Activated CD8-positive, alpha-beta memory T cell treated with anti-CD3 and anti-CD28 coated beads for 24 hours (primary cell): ENCODE measurements at places on chromosomes 16 and 17.
A peak's percentile ranks its signal among the peaks of the same experiment; 100 is the strongest.

- peak; percentile 11 for DNase-seq
Measured at GRCh38 chr16:66175058-66175457, 191.4 kb upstream of the CDH5 start.

DNA sequence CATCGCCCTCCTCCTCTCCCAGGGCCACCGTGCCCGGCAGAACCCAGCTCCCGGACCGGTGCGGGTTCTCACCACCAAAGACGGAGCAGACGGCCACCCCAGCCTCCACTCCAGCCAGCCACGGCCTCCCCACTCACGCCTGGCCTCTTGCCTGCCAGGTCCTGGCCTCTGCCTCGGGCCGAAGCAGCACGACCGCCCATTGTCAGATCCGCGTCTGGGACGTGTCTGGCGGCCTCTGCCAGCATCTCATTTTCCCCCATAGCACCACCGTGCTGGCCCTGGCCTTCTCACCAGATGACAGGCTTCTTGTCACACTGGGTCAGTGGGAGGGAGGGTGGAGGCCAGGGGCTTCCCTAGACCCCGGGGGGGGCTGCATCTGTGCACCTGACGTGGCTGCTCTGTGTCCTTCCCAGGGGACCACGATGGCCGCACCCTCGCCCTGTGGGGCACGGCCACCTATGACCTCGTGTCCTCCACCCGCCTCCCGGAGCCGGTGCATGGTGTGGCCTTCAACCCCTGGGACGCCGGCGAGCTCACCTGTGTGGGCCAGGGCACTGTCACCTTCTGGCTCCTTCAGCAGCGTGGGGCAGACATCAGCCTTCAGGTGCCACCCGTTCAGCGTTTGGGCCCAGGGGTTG is 6.6 kb upstream of the RHOT2 start:
- DNase-seq = no peak

- DNase-seq = no peak
Measured at GRCh38 chr17:79223953-79224352, 149.3 kb downstream of the ENGASE start.

DNA sequence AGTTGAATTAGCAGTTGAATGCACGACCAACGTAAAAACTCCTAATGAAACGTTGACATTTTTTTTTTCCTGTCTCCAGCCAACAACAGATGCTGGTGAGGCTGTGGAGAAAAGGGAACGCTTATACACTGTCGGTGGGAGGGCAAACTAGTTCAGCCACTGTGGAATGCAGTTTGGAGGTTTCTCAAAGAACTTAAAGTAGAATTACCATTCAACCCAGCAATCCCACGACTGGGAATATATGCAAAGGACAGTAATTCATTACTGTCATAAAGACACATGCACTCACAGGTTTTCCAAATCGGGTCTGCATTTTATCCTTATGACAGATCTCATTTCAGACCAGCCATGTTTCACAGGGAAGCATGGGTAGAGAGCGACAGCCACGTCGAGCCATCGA is 3.5 kb upstream of the WFDC1 start:
- no peak for DNase-seq

DNA sequence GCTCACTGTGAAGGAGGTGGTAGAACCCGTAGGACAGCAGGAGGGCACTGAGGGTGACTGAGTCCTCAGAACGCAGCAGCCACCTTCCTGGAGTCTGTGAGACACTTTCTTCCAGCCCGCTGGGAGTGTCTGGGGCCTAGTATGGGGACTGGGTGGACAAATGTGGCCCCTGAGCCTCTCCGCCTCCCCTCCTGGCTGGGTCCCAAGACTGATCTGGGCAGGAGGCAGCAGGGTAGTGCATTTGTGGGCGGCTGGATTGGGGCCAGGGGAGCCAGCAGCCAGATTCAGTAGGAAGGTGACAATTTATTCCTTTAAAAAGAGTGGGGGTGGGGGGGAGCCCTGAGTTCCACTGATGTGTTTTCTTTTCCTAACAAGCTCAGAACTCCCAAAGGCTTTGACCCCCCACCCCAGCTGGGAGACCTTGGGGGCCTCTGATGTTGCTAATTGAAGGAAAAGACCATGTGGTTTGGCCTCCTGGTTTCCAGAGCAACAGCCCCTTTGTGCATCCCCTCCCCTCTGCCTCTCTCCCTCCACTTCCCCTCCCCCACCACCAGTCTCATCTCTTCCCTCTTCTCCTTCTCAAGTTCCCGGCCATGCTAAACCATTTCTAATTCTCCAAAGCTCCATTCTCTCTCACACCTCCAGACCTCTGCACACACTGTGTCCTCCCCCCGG is 4.4 kb downstream of the CLEC19A start:
- DNase-seq = no peak

DNA sequence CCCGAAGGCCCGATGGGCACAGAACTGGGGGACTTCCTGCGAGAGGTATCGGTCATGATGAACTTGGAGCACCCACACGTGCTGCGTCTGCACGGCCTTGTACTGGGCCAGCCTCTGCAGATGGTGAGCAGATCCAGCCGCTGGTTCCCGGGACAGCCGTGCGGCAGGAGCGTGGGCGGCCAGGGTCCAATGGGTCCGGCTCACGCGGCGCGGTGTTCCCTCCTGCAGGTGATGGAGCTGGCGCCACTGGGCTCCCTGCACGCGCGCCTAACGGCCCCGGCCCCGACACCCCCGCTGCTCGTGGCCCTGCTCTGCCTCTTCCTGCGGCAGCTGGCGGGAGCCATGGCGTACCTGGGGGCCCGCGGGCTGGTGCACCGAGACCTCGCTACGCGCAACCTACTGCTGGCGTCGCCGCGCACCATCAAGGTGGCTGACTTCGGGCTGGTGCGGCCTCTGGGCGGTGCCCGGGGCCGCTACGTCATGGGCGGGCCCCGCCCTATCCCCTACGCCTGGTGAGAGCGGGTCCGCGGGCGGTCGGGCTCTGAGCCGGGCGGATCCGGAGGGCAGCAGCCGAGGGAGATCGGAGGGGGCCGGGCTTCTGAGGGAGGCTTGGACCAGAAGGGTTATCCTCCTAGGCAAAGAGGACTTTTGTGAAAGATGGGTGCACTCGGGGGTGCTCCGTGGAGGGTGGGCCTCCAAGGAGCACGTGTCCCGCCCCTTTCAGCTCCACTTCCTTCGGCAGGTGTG is 3.0 kb downstream of the TNK1 start:
- DNase-seq = peak; percentile 92

DNA sequence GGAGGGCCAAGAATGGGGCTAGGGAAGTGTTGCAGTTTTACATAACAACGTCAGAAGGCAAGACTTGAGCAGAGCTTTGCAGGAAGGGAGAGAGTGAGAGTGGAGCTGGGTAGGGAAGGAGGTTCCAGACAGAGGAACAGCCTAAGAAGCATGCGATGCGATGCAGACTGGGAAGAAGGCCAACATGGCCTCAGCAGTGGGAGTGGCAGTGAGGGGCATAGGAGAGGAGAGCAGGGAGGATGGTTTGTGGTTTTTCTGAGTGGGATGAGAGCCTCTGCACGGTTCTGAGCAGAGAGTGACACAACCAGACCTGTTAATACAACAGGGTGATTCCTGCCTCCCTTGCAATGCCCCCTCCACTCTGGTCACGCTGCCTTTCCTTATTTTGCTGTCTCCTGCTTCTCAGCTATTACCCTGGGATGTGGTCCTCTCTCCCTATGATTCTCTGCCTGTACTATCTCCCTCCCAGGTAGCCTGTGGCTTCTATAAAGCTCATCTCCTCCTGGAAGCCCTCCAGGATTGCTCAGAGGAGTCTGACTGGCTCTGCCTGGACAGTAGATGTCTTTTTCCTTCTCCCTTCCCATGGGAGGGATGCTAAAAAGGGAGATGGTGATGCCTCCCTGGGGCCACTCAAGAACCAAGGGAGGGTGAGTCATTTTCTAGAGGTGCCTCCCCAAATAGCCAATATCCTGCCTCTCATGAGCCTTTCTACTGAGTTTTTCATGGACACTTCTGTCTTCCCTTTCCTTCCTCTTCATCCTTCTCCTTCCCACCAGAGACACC is 38.7 kb upstream of the NGFR start:
- DNase-seq = no peak

- DNase-seq = no peak
Measured at GRCh38 chr17:44572801-44573200, 15.5 kb downstream of the FZD2 start.

GRCh38 chr16:85481738-85482137 is 131.4 kb upstream of the GSE1 start:
- no peak for DNase-seq

DNA sequence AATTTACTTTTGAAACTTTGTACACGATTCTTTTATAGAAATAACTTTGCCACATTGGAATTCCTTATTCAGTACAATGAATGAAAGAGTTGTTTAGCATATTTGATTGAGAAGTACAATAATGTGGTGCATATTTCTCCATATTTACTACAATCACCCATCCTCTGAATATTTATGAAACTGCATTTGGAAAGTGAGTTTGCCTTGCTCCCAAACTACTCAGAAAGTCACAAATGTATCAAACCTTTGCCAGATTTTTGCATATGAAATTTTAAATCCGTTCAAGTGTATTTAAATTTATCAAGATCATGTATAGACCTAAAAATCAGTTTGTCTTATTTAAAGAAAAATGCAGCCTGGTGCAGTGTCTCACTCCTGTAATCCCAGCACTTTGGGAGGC is 148.7 kb downstream of the CDH11 start:
- no peak for DNase-seq

DNA sequence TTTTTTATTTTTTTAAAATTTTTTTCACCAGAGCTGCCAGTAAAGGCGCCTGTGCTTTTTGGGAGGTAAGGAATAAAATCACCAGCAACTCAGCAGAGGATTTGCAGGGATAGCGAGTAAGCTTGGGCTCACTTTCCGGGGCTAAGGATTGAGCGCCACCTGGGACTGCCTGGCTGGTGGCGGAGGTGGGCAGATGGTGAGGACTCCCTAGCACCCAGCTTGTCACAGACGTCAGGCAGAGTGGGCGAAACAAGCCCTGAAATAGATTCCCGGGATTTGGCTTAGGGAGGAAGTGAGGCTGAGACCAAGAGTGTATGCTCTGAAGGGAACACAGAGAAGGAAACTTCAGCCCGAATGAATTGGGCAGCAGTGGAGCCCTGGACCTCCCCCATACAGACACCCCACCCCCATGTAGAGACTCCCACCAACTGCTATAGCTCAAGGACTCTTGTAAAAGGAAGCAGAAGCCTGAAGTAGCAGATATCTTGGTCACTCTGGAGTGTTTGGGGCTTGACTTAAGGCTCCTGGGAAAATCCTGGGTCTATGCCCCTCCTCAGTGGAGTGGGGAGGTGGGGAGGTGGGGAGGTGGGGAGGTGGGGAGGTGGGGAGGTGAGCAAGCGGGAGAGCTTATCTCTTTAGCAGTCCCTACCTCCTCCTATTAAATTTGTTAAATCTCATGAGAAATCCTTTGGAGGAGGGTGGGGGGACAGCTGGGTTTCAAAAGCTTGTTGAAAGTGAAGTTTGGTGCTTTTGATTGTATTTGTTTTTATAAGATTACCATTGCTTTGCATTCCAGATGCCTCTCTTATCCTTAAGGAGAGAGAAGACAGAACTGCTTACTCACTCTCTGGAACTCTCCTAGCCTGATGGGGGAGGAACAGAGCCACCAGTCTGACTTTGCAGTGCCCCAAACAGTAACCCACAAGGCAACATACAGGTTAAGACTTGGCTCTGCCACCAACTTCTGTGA is 8.2 kb downstream of the ARL4D start:
- no peak for DNase-seq

DNA sequence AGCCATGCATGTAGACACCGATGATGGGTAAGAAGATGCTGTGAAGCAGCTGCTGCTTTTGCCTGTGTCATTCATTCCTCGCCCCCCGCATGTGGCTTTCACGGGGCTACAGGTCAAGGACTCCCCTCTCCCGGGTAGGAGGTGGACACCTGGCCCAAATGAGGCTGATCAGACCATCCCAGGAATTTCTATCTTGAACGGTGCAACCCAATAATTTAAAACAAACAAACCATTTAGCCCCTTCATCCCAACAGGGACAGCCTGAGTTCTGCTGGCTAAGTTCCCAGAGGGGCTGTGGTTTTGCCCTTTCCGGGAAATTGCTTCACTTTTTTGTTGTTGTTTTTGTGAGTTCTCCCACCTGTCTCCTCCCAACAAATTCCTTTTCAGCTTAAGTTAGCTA is 137.7 kb upstream of the CDH5 start:
- no peak for DNase-seq

DNA sequence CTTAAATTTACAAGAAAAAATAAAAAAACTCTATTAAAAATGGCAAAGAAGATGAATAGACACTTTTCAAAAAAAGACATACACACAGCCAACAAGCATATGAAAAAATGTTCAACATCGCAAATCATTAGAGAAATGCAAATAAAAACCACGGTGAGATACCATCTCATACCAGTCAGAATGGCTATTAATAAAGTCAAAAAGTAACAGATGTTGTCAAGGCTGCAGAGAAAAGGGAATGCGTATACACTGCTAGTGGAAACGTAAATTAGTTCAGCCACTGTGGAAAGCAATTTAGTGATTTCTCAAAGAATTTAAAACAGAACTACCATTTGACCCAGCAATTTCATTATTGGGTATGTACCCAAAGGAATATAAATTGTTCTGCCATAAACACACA is 31.4 kb downstream of the CAPNS2 start:
- no peak for DNase-seq

DNA sequence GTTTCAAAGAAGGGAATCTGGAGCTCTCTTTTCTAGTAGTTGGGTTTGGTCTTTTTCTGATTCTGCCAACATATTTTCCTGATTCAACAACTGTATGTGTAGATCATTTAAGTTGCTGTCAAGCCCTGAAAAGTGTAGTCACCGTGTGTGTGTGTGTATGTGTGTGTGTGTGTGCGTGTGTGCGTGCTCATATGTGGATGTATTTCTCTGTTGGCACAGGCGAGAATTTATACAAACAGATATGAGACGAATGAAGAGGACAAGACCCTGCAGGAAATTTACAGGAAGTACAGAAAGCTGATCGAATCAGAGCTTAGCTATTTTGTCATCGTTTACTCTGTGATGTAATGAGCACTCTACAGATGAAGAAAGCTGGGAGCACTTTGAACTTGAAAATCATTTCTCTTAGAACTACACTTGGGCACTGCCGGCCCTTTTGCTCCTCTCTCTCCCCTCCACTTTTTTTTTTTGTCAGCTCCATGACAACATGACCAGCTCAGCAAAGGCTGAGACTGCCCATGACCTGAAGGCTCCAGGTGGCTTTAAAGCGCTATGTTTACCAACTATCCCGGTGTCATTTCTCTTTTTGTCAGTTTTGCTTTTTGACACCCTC is 11.2 kb downstream of the FBXO39 start:
- DNase-seq = no peak

- no peak for DNase-seq
Measured at GRCh38 chr16:72159386-72159785, 12.6 kb downstream of the PMFBP1 start.

DNA sequence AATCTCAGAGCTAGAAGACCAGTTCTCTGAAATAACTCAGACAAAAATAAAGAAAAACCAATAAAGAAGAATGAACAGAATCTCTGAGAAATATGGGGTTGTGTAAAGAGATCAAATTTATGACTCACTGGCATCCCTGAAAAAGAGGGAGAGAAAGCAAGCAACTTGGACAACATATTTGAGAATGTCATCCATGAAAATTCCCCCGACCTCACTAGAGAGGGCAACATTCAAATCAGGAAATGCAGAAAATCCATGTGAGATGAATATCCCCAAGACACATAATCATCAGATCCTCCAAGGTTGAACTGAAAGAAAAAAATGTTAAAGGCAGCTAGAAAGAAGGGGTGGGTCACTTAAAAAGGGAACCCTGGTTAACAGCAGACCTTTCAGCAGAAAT is 32.1 kb downstream of the TANC2 start:
- no peak for DNase-seq

GRCh38 chr17:37317867-37318266 is 57.9 kb upstream of the C17orf78 start:
- DNase-seq = no peak
